ENCODE measurements at places on chromosomes 5 and 9.

DNA sequence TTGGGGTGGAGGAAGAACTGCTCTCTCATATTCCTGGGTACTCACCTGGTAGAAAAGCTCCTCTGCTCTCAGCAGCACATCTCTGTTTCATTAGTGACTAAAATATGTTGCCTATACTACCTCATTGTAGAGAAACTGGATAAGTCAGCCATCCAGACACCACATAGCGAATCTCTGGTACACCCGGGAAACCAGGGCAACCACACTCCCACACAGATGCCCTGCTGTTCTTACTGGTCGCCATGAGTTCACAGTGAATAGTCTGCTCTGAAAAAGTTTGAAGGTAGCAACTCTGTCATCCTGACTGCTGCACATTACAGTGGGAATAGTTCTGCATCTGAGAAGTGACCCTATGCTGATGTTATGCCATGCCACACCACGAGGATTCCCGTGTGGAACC, 135.0 kb downstream of the ENTREP1 start:
- DNase-seq = no peak

DNA sequence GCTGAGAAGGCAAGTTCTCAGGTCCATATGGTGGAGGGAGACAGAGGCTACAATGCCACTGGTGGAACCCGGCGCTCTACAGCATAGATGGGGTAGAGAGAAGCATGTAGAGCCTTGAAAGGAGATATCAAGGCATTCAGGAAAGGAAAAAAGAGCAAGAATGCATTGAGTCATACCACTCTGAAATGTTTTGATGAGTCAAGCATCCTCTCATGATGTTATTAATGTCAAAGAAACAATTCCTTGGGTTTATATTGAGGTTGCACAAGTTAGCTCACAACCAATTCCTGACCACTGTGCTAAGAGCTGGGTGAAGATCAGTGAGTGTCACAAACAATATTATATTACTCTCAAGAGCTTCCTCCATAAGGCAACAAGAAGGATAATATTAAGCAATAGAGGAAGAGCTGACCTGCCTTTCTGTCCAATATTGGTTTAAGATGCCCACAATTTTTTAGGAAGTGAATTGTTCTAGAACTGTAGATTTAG, 178.0 kb downstream of the RFK start:
- DNase-seq = no peak

DNA sequence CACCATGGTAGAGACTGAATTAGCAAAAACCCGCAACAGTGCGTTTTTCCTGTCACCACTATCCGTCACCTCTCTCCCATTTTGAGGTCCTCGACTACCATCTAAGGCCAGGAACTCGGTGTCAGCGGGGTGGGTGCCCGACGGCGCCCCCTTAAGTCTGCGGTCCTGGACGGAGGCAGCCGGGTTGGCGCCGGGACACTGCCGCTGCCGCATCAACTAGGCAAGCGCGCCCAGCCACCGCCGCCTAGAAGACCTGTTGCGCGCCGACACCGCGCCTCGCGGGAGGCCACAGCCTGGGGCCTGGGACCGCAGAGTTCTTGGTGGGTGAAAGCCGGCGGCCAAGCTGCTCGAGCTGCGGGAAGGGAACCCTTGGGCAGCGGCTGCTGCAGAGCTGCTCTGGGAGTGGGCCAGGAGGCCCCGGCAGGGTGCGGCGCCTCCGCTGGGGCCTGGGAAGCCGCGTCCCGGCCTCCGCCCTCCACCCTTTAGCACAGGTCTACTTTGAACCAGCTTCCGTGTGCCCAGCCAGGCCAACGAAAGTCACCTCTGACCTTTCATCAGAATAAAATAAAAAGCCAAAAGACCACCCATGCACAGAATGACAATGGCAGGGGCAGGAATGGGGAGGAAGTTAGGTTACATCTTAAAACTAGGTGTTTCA, 3.5 kb downstream of the FOXB2 start:
- no peak for DNase-seq

- DNase-seq = no peak
Observed at GRCh38 chr9:111937301-111937700, 40.7 kb downstream of the UGCG start.

DNA sequence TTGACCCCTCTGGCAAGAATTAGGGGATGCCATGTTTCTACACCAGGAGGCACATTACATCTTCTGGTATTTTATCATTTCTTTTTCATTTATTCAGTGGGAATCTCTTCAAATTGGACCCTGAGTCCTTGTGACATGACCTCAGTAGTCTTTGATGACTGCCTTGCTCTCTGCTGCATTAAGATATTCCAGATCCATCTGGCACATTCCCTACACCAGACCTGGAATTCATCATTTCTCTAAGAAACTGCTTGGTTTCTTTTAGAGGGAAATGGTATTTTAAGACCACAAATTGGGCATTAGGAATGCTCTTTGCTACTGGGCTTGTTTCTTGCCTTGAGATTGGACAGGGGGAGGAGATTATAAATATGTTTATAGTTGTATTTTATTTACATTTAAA, 61.0 kb downstream of the GALNT10 start:
- no peak for DNase-seq

- no peak for DNase-seq
Observed at GRCh38 chr5:33558489-33558888, 117.7 kb downstream of the TARS1 start.

DNA sequence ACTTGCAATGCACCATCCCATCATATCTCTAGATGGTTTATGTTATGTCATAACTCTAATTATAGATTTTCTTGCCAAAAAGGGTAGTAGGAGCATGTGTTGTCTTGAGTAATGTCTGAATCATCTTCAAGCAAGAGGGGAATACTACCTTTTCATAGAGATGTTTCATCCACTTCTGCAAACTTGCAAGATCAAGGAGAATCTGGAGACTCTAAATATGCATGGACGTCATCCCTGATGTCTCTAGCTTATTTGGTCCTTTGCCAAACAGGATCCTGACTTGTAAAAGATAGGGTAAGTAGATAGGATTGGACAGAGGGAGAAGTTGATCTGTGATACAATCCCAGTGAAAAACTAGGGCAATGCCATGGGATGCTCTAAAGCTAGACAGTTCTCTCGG, 246.5 kb downstream of the DMRTA1 start:
- DNase-seq = no peak

DNA sequence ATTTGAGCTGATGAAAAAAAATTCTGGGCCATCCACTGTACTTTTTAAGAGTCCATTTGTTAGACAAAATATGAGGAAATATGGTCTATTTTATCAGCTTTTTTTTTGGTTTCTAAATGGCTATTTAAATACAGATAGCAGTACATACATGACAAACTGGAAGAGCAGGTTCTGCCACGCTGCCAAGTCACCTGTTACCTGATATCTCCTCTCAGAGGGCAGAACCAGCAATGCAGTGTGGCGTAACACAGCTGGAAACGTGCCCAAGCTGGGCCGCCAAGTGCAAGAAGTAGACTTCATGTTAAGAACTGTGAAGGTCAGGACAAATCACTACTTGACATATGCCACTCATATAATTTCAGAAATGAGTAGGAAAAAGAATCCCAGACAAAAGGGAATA, 8.1 kb downstream of the MCIDAS start:
- peak; percentile 27 for DNase-seq

DNA sequence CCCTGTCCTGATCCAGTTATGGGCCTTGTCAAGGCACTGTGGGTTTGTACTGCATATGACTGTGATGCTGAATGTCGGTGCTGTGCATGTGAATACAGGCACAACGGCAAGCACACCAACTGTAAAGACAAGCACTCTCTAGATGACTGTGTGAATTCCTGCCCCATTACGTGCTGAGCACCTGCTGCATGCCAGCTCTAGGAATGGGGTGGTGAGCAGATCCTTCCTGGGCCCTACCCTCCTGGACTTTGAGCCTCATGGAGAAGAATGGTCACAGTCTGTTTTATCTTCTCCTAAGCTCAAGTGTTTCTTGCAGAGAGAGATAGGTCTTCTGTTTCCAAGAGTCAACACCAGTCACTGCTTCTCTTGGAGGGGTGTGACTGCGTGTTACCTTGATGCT, 56.0 kb upstream of the RARS1 start:
- DNase-seq = no peak

DNA sequence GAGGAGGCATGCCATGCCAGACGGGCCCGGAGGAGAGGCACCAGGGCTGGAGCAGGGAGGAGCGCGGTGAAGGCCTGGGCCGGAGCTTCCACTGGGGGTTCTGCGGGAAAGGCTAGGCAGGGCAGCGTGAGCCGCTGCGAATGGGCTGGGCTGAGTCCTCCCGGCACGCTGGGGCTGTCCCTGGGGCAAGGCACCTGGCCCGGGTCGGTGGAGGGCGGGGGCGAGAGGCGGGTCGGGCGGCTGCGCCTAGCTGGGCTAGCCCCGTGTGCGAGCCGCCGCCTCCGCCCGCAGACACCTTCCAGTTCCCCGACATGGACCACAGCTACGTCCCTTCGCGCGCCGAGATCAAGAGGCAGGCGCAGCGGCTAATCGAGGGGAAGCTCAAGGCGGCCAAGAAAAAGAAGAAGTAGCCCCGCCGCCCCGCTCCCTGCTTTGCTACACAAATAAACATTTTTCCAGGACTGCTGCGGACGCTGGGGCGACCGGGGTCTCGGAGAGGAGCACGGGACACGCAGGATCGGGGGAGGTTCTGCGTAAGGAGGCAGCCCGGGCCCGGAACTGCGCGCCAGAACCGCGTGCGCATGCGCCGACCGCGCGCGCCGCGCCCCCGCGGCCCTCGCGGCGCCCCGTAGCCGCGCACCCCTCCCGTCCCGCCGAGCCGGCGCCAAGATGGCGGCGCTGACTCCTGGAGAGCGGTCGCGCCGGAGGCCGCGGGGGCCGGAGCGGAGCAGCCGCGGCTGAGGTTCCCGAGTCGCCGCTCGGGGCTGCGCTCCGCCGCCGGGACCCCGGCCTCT, at the start of gene RABL6:
Gene RABL6 (plus strand): TSS at position 668 of the 794 bp plus-strand sequence. CDS start 249 bp downstream, outside the sequence.
- peak; percentile 73 for DNase-seq

DNA sequence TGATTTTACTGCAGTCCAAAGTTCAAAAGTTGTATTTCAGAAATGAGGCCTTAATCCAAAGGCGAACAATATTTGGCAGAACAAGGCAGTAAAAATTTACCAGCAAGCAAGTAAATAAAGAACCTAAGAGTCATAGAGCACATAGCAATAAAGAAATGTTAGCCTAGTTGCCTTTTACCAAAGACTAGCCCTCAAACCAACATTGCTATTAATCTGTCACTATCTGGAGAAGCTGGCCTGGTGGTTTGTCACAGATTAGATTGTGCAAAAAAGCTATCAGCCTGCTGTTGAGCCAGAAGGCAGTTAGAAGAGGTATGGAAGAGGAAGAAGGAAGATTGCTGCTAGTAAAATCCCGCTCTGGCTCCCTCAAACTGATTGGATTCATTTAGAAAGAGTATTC, 304.7 kb upstream of the KLF4 start:
- DNase-seq = no peak

DNA sequence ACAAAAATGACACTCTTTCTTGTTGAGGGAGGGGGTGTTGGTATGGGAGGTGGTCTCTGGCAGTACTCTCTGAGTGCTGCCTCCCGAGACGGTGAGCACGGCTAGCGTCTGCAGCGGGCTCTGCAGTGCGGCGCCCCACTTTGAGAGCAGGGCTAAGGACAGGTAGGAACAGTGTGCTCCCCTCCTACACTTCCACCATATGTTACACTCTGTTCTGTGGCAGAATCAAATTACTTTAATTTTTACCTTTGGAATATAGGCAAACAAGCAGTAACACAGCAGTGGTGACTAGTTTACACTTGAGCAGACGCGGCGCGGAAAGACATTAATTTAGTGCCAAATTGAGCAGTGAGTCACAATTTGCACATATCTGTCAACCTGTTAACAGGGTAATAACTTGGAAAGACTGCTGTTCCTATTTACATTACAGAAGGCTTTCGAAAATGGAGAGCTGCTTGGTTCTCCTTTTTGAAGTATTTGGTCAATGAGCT, 136.3 kb downstream of the MED27 start:
- peak; percentile 21 for DNase-seq

DNA sequence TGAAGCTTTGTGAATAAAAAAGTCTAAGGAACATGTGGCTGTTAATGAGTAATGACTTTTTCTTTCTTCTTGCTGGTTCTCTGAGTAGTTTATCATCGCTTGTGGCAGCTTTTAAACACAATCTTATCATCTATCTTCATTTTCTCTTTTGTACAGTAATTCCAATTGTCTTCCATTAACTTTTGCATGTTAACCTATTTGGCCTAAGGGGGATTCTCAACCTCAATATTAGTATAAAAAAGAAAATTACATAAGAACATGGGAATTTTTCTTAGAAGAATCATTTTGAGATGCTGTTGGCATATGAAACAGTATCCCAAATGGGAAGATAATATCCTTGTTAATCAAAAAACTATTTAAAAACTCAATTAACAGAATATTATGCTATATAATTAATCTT, 179.7 kb upstream of the GPR151 start:
- no peak for DNase-seq

GRCh38 chr5:131595088-131596033, 39.7 kb downstream of the RAPGEF6 start:
- DNase-seq = no peak
